ENCODE measurements at places on chromosomes 5 and 9. TPM values are rescaled to one million over a fixed set of nuclear protein-coding genes. Genes with fewer than 3 reads are reported as not detected.

DNA sequence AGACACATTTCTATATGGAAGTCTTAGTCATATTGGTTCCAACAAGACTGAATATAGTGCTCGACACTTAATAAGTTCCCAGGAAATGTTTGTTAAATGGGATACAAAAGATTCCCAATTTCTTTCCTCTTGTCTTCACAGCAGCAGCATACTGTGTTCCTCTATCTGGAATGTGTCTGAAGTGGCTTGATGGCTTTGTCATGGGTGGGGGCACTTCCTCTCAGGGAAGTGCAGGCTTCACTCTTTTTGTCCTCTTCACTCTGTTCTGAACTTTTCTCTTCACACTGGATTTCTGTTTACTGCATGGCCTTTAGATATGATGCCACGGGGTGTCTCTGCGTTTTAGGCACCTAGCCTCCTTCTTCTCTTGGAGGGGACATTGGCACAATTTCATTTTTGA is 127.7 kb upstream of the C9orf72 start:
- H3K4me1 ChIP-seq = peaks cover 21% of the 10 kb centered on the region
- H3K27me3 ChIP-seq = no peaks in the 10 kb centered on the region
- DNase-seq = no peak
- H3K36me3 ChIP-seq = no peaks in the 10 kb centered on the region
- no peak overlapping the region for H3K27ac ChIP-seq
- no peak overlapping the region for H3K4me3 ChIP-seq

Gene PCDHA13
- 5.1 TPM for total RNA-seq

Gene ZNF300
- 15.0 TPM for total RNA-seq

Gene NOP16
- total RNA-seq = 44.7 TPM

- peaks cover 27% of the 10 kb centered on the region for H3K4me1 ChIP-seq
- H3K27me3 ChIP-seq = peaks cover 20% of the 10 kb centered on the region
- peak overlapping the region; percentile 37 for H3K4me3 ChIP-seq
- no peak for DNase-seq
- no peaks in the 10 kb centered on the region for H3K36me3 ChIP-seq
Measured at GRCh38 chr5:169970911-169971765, 9.2 kb downstream of the INSYN2B start.

DNA sequence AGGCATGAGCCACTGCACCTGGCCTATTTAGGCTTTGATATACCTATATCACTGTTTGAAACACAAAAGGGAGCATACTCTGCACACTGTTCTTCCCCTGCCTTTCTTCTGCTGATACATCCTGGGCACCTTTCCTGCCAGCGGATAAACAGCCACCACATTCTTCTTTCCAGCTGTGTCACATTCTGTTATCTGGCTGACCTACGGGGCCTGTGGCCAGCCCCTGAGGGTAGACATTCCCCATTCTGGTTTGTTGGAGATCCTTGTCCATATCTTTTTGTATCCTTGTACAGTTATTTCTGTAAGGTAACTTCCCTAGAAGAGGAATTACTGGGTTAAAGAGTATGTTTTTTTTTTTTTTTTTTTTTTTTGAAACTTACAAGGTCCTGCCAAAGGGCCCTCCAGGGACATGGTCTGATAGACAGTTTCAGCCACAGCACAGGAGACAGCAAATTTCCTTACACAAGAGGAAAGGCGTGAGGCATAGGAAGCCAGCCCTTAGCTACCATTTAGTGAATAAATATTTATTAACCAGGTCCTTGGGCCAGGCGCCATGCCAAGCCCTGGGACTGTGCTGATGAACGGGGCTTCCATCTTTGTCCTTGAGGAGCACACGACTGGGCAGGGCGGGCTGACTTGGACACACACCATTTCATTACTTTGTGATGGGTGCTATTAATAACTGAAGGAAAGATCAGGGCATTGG is 57.8 kb downstream of the ERGIC1 start:
- H3K4me1 ChIP-seq = peaks cover 19% of the 10 kb centered on the region
- H3K36me3 ChIP-seq = peaks cover 21% of the 10 kb centered on the region
- no peak overlapping the region for H3K4me3 ChIP-seq
- no peaks in the 10 kb centered on the region for H3K27me3 ChIP-seq

Gene DBH
- 0.10 TPM for total RNA-seq

DNA sequence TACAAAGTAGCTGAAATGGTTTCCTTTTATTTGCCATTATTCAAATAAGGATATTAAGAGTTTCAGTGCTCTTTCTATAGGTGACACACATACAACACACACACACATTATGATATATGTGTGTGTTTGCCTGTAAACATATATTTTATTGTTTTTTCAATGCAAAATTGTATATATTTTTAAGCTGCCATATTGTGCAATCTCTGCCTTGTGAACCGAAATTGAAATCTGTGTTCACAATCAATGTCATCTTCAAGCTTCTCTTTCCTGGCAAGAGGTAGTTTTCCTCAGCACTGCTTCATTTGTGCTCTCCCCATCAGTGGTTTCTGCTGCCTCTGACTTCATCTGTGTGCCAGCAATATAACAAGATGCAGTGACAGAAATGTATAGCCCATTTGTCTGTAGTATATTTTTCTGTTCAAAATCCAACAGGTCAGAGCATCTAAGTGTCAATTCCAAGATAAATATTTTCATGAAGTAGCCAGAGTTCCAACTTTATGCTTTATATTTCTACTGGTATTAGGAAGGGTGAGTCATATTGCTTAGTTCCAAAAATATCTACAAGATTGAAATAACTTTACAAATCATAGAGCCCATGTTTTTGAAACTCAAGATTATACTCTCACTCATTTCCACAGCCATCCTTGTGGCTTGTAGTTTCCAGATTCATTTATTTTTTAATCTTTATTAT is 1704.8 kb upstream of the CDH9 start:
- peaks cover 2% of the 10 kb centered on the region for H3K4me1 ChIP-seq
- H3K27me3 ChIP-seq = no peaks in the 10 kb centered on the region
- no peaks in the 10 kb centered on the region for H3K36me3 ChIP-seq
- H3K4me3 ChIP-seq = no peak overlapping the region

Gene C9
- not detected for total RNA-seq

DNA sequence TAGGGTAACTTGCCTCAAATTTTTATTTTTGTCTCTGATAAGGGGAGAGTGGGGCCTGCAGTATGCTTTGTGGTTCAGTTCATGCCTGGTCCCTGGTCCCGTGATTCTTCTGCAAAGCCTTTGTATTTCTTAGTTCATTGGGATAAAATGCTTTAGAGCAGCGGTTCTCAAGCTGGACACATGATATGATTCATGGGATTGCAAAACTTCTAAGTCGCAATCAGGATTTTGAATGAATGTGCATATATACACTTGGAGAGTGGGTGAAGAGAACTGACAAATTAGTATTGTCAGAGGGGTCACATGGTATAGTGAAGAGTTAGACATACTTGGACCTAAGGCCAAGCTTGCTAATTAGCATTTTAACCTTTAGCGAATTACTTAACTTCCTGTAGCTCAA is 265.4 kb upstream of the KLF9 start:
- no peak overlapping the region for H3K27ac ChIP-seq
- H3K4me3 ChIP-seq = no peak overlapping the region
- no peaks in the 10 kb centered on the region for H3K4me1 ChIP-seq

DNA sequence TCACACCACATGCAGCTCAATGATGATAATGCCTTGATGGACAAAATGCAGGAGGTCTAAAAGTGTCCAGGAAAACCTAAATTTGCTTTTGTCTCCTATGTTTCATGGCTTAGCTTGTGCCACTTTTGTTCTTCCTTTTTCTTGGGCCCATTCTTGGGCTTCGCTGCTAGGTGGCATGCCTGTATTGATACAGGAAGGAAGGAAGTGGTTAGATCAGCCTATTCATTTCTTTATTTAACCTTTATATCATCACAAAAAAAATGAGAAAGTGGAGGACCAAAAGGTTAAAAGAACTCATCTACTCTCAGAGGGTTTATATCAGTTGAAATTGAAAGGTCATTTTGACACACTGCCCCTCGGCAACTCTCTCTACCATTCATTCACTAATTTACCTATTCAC is 260.2 kb downstream of the ARHGAP26 start:
- no peak overlapping the region for H3K4me3 ChIP-seq
- no peak for DNase-seq
- peaks cover 21% of the 10 kb centered on the region for H3K4me1 ChIP-seq
- no peaks in the 10 kb centered on the region for H3K27me3 ChIP-seq
- H3K27ac ChIP-seq = no peak overlapping the region
- peaks cover 5% of the 10 kb centered on the region for H3K36me3 ChIP-seq

GRCh38 chr5:68843624-68844364 is 250.0 kb upstream of the SLC30A5 start:
- H3K27me3 ChIP-seq = no peaks in the 10 kb centered on the region
- no peak for DNase-seq

Gene GABRA1
- total RNA-seq = 1.8 TPM

GRCh38 chr9:101445353-101446029 is 9.9 kb upstream of the ALDOB start:
- H3K36me3 ChIP-seq = no peaks in the 10 kb centered on the region
- H3K27ac ChIP-seq = peak overlapping the region; percentile 35
- no peak for DNase-seq
- H3K27me3 ChIP-seq = peaks cover 17% of the 10 kb centered on the region

- peaks cover 42% of the 10 kb centered on the region for H3K4me1 ChIP-seq
- DNase-seq = no peak
- H3K27ac ChIP-seq = peak overlapping the region; percentile 56
- H3K4me3 ChIP-seq = peak overlapping the region; percentile 84
- no peaks in the 10 kb centered on the region for H3K36me3 ChIP-seq
Measured at GRCh38 chr5:60490597-60491166, 209.3 kb downstream of the DEPDC1B start.

Gene ANKRD33B
- 3.4 TPM for total RNA-seq

- H3K4me1 ChIP-seq = no peaks in the 10 kb centered on the region
- H3K27me3 ChIP-seq = peaks cover 21% of the 10 kb centered on the region
- no peak for DNase-seq
- H3K36me3 ChIP-seq = no peaks in the 10 kb centered on the region
Measured at GRCh38 chr9:80086386-80086785, 514.6 kb downstream of the TLE4 start.

DNA sequence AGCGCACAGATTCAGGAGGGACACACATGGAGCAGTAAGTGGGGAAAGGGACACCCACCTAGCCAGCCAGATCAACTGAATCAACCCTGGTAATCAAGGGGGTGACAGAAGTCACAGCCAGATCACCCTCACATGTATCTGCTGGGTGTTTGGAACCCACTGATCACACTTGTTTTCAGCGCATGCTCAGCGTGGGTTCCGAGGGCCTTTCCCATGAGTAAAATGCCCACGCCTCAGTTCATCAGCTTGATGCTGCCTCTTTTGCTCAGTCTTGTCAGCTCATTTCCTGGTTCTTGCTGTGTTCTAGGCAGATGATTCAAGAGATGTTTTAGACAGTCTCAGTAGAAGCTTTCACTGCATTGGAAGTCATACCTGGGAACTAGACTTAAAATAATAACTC is 123.2 kb upstream of the SLC30A5 start:
- no peak for DNase-seq
- peaks cover 13% of the 10 kb centered on the region for H3K27me3 ChIP-seq
- H3K36me3 ChIP-seq = no peaks in the 10 kb centered on the region
- no peak overlapping the region for H3K4me3 ChIP-seq
- H3K27ac ChIP-seq = no peak overlapping the region
- H3K4me1 ChIP-seq = no peaks in the 10 kb centered on the region

DNA sequence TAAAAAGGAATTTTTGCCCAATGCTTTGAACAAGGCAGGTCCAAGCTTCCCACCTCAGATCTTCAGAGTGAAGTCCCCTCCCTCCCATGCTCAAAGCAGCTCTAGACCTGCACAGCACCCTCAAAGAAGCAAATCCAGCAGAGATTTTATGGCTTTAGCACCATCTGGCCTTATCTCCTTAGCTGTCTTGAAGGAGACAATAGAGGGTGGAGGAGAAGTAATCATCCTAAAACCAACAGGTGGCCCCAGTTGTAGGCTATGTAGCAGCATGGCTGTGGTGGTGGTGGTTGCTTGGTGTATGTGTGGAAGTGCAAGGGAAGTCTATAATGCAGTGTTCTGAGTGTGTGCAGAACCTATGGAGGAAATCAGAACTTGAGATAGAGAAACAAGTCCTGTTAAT is 140.1 kb downstream of the GRIA1 start:
- H3K4me3 ChIP-seq = no peak overlapping the region
- no peaks in the 10 kb centered on the region for H3K27me3 ChIP-seq
- DNase-seq = no peak
- H3K4me1 ChIP-seq = no peaks in the 10 kb centered on the region
- no peaks in the 10 kb centered on the region for H3K36me3 ChIP-seq

DNA sequence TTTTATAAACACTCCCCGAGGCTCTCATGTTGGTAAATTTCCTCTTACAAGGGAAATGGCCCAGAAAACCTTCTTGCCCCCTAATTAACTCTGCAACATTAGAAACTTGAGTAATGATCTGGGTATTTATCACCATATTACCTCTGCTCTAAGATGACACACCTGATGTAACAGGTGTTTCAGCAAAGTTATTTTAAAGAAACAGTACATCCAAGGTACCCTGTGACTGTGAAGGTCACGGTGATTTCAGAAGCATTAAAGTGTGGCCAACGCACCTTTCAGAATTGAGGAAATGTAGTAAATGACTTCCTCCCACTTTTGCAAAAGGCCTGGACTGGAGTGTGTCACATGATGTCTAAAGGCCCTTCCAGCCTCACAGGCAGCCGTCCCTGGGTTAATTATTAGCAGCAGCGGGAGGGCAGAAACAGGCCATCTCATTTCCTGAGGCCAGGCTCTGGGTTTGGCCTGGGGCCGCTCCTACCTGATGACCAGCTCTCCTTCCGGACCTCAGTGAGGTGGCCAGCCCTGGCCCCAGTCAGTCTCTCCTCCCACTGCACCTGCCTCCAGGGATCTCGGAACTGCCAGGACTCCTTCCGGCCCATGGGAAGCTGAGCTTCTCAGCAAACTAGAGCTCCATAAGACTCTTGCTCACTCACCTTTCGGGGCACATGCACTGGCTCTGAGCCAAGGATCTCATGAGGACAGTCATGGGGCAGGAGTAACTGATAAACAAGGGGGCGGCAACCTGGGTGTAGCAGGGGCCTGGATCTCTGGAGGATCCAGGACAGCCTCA is 20.7 kb downstream of the PTPN3 start:
- peak overlapping the region; percentile 53 for H3K4me3 ChIP-seq
- peaks cover 34% of the 10 kb centered on the region for H3K4me1 ChIP-seq
- DNase-seq = no peak
- H3K36me3 ChIP-seq = no peaks in the 10 kb centered on the region

GRCh38 chr5:36238502-36239295 is 3.0 kb downstream of the NADK2 start:
- H3K36me3 ChIP-seq = peaks cover 3% of the 10 kb centered on the region
- H3K4me1 ChIP-seq = peaks cover 30% of the 10 kb centered on the region
- H3K4me3 ChIP-seq = peak overlapping the region; percentile 35
- no peak for DNase-seq

Gene ZNF454
- total RNA-seq = 0.12 TPM

Gene PPP3R2
- 0.22 TPM for total RNA-seq

DNA sequence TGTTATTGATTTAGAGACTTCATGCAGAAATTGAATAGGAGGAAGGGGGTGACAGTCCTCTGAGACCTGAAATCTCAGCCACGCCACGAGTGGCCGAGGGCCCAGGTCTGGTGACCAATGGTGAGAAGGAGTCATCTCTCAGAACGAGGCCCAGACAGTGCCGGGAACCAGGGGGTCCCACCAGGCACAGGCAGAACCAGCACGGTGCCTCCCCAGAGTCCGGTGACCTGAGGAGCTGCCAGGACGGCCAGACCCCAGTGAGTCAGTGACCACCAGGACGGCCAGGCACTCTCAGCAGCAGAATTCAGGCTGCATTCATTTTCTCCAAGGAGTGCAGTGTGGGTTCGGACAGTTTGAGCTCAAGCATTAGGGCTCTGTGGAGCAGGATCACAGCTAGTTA is 43.8 kb upstream of the NKD2 start:
- no peak overlapping the region for H3K27ac ChIP-seq
- H3K4me3 ChIP-seq = no peak overlapping the region
- no peaks in the 10 kb centered on the region for H3K36me3 ChIP-seq
- peaks cover 12% of the 10 kb centered on the region for H3K27me3 ChIP-seq
- no peak for DNase-seq

Gene ARSK
- total RNA-seq = 9.1 TPM

All from type B pancreatic cell (in vitro differentiated cells).